ENCODE measurements at places on chromosomes 4 and X.

DNA sequence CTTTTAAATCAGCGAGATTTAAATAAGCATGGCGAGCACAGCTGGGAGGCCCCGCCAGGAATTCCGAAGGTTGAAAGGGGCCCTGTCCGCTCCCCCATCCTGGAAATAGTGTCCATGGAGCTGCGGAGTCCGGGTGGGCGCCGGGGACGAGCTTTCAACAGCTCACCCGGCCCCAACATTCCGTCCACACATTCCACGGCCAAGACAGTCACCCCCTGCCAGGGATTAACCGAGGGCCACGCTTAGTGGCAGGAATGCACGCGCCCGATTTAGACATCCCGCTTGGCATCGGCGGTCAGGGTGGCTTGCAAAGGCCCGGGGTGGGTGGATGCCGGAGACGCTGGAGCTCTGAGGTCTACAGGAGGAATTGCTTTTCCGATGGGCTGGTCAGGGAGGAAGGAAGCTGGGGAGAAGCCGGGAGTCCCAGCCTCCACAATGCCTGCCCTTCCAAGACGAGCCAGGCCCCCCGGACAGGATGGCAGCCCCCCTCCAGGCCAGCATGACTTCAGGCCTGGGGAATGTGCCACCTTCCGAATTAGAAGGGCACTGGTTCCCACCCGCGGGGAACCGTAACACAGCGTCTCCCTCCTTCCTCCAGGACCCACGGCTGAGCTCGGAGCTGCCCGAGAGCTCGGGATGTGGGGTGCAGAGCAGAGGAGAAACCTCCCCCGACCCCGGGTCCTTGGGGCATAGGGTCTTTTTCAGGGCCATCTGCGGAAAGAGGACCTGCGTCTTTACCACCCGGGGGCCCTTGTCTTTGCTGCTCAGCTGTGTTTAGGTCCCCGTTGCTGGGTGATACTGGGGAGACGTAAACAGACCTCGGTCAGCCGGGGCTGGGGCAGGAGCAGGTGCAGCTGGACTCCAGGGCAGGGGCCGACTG is 26.9 kb upstream of the PPP2R3B start:
- no peak for DNase-seq

DNA sequence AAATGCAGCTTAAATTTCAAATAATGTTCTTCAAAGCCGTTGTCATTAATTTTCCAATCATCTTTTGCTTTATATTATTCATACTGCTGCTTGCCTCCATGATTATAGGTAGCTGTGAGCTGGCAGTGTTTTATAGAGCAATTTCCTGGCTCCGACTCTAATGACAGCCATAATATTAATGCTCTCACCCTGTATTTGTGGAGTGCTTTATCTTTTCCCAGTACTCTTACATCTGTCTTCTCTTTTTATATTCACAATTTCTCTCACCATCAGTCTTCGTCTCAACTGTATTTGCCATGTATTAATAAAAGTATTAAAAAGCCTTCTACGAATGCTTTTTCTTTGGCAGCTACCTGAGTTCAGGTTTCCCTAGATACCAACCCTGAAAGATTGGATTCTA is 21.0 kb downstream of the ATXN3L start:
- no peak for DNase-seq

DNA sequence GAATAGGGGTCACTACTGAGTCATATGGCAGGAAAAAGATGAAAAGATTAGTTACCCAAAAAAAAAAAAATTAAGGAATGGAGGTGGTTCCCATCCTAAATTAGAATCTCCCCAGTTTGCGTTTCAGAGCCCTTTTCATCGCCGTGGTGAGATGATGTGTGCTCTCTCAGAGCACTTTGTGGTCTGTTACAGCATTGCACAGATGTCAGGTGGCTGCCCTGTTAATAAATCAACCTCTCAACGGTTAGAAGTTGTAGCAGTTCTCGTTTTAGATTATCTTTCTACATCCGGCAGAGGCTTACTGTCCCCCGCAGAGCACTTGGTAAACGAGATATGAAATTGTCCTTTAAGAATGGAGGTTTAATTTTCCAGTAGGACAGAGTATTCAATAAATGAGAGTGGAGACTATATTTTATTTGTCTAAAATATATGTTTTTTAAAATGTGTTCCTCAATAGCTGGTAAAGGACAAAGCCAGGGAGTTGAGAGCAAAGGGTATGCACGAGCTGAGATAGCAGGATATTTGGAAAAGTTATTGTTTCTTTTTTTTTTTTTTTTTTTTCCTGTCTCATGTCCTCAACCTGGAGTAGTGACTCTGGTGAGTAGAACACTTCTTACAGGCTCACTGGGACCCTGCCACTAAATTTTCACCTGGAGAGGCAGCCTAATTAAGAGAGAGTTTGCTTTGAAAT is 26.9 kb downstream of the AFF1 start:
- no peak for DNase-seq

- no peak for DNase-seq
Measured at GRCh38 chr4:2818351-2818939, 25.2 kb upstream of the ADD1 start.

DNA sequence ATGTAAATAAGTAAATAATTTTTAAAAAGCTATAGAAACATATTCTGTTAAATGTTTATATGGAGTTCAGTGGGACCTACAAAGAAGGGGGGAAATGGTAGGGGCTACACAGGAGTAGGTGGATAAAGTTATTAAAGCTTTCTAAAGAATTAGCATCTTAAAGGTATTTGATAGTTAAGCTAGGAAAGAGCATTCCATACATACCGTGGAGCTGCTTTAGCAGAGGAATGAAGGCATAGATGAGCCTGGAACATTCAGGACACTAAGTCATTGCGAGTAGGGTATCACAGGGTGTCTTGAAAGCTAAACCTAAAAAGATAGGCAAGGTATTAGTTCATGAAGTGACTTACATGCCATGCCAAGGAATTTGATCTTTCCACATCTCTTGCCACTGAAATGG is 60.4 kb downstream of the SLC10A6 start:
- no peak for DNase-seq

- DNase-seq, result no peak
Measured at GRCh38 chr4:11179796-11180195, 248.9 kb downstream of the HS3ST1 start.

- no peak for DNase-seq
Measured at GRCh38 chrX:42934020-42934726, 156.2 kb upstream of the PPP1R2C start.

Data from LoVo (cell line).